ENCODE measurements at places on chromosomes 11 and 22.

DNA sequence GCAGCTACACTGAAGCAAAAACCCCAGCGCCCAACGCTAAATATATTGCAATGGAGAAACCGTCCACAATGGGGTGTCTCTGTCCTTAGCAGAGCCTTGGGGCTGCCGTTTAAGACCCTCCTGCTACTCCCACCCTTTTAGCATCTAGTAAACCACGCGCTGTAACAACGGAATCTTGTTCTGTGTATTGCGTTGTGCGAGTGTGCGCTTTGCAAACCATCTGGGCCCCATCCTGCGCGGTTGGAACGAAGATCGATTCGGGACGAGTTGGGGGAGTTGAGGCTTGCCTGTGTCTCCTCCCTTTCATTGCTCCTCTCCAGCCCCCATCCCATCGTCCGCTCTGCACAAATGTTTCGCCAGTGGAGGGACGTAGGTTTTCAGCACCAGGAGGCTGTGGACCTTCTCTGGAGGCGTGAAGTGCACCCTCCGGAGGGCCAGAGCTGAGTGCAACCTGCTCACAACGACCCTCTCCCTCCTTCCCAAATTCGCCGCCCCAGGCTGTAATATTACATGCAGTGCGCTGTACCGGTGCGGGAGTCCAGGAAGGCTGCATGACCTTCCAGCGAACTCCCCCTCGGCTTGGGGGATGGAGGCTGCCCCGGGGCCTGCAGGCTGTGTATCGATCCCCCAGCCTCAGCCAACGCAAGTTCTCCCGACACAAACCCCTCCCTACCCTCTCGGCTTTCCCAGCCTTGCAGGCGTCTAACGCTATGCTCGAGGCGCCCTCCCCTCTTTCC lies 1.6 kb upstream of the KMT2A start:
- DNase-seq, result peak; percentile 29

DNA sequence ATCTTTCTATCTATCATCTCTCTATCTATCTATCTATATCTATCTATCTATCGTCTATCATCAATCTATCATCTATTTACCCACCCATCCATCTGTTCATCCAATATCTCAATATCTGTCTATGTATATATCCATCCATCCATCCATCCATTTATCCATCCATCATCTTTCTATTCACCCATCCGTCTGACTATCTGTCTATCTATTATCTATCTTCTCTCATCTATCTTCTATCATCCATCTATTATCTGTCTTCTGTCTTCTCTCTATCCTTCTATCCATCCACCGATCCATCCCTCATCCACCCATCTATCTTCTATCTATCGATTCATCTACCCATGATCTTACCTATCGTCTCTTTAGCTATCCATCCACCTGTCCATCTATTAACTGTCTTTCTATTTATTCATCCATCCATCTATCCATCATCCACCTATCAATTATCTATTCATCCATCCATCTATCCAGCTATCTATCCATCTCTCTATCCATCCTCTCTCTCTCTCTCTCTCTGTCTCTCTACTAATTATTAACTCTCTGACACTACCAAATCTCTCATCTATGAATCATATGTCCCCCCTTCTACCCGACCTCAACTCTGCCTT lies 89.1 kb downstream of the DHCR7 start:
- no peak for DNase-seq

- no peak for DNase-seq
These were observed 74.1 kb downstream of the ADM start for GRCh38 chr11:10379022-10379421.

DNA sequence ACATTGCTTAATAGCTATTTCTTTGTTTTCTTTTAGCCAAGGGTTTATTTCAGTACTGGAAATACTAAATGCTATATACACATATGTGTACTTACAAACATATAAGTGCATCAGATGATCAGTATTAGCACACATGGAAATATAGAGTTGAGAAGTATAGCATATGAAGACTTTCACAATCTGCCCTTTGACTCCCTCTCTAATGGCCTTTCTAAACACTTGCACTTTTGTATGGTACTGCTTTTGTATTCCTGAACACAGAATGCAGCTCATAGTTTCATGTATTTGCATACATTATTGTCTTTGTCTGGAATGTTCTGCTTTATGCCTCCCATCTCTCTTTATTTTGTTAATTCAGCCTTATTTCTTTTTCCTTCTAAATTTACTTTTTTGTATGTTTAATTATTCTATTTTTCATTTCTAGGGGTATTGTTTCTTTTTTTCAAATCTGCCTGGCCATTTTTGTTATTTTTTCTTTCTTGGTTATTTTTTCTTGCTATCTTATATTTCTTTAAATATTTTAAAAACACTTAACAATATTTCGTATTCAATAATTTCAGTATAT lies 28.8 kb downstream of the ACER3 start:
- DNase-seq, result no peak

DNA sequence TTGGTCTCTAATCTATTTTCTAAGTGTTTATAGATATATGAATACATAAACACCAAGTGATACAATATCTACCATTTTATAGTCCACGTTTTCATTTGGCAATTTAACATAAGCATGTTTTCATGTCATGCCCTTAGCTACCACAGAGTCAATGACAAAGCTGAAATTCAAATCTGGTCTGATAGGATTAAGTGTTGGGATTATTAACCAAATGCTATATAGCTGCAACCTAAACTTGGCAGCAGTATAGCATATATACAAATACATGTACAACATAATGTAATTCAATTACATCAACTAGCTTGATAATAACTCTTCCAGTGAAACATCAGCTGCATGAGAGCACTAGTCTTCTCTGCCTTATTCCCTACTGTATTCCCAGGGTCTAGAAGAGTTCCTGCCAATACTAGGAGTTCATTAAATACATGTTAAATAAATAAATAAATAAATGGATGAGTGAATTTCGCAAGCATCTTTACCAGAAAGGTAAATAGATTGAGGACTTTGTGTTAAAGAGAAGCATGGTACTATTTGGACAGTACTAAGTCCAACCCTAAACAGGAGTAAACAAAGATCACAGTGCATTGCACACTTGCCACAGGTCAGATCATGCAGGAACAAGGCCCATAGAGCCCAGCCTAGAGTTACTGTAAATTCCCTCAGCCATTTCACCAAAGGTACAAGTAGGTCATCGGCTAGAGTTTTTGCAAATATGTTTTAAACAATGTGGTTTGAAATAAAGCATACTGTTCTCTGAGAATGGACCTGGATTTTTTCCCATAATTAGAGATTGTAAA lies 12.8 kb downstream of the SAA4 start:
- no peak for DNase-seq

DNA sequence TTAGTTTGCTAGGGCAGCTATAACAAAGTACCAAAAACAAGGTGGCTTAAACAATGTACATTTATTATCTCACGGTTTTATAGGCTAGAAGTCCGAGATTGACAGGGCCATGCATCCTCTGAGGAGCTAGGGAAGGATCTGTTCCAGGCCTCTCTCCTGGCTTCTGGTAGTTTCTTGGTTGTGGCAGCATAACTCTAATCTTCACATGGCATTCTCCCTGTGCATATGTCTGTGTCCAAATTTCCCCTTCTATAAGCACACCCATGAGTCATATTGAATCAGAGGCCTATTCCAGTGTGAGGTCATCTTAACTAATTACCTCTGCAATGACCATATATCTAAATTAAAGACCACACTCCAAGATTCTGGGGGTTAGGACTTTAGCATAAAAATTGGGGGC lies 31.3 kb upstream of the MMP13 start:
- no peak for DNase-seq

DNA sequence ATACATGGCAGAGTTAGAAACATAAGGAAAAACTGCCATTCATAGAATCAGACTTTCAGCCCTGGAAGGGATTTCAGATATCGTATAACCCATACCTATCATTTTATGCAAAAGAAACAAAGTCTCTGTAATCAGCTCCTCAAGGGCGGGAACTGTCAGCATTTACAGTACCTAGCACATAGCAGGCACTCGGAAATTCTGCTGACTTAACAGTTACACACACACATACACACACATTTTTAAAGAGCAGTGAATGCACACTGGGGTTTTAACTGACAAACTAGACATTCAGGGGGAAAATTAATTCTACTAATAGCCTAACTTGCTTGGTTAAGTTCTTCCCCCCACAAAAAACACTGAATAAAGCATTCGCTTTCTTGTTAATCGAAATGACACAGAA lies 8.7 kb downstream of the GNG3 start:
- no peak for DNase-seq

GRCh38 chr11:48047616-48048015 lies 67.3 kb downstream of the PTPRJ start:
- DNase-seq, result no peak
